Stimulated activated naive CD4-positive, alpha-beta T cell (primary cell): ENCODE measurements at places on chromosomes 6 and 20.

GRCh38 chr20:19885939-19886660, 128.0 kb downstream of the RIN2 start:
- no peak for DNase-seq

DNA sequence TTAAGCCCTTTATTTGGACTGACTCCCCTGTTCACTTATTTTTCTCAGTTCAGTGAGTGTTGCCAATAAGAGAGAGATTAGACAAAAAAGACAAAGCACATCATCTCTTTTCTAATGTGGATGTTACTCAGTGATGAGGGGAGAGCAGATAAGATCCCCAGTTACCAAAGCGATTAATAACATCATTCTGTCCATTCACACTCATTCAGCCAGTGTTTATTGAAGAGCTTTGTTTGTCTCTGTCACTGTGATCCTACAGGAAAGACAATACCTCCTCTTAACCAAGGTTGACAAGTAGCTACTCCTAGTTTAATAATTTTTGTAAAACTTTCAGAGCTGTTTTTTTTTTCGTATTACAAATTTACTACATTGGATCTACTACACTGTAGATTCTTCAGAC, 163.0 kb downstream of the EYA4 start:
- DNase-seq = no peak

GRCh38 chr20:53495398-53496092, 98.1 kb downstream of the ZNF217 start:
- no peak for DNase-seq

GRCh38 chr6:1615151-1615852, 5.6 kb downstream of the FOXC1 start:
- no peak for DNase-seq

DNA sequence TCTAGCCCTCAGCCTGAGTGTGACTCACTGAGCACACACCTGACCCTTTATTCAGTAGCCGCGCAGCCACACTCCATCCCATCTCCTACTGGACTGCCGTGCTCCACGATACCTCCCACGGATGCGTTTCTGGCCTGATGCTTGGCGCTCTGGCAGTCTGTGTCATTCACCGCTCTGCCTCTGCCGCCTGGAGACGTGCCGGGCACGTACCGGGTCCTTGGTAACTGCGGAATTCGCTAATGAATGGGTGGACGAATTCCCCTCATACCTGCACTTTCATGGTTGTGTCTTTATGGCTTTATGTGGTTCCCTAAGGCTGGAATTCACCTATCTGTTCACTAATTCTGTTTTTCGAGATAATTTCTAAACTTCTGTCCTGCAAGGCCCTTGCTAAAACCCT, 405.7 kb downstream of the QKI start:
- DNase-seq = no peak

DNA sequence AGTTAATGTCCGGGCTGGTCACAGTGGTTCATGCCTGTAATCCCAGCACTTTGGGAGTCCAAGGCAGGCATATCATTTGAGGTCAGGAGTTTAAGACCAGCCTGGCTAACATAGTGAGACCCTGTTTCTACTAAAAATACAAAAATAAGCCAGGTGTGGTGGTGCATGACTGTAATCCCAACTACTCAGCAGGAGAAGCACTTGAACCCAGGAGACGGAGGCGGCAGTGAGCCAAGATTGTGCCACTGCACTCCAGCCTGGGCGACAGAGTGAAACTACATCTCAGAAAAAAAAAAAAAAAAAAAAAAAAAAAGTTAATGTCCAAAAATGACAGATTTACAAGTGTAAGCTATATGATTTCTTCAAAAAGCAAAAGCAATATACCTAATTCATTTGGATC, 124.9 kb downstream of the CCDC170 start:
- no peak for DNase-seq

DNA sequence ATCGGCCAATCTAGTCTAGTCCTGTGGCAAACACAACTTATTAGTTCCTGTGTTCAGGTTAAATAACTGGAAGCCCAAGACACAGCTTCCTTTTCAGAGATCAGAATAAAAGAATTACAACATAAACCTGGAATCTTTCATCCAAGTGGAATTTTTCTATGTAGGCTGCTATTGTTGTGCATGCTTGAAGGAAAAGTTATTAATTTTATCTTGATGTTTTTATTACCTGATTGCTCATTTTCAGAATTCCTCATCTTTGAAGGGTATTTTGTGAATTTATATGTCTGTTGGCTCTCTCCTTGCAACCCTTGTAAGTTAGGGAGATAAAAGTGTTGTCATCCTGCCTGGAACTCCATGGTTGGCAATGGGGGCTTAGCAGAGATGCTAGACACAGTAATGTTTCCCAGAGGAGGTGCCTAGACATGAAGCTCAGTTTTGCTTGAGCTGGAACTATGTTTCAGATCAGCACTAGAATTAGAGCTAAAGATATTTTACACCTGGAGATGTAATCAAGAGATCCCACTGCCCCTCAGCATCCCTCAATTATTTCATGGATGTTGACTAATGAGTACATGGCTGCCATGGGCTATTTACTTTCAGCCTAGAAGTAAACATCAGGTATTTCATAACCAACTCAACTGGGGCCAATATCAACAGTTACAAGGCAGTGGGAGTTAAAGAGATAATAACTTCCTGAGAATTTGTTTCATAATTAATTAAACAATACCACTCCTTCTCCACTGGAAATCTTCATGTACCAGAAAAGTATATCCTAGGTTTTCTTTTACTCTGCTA, 367.0 kb upstream of the MARCKS start:
- DNase-seq = no peak

DNA sequence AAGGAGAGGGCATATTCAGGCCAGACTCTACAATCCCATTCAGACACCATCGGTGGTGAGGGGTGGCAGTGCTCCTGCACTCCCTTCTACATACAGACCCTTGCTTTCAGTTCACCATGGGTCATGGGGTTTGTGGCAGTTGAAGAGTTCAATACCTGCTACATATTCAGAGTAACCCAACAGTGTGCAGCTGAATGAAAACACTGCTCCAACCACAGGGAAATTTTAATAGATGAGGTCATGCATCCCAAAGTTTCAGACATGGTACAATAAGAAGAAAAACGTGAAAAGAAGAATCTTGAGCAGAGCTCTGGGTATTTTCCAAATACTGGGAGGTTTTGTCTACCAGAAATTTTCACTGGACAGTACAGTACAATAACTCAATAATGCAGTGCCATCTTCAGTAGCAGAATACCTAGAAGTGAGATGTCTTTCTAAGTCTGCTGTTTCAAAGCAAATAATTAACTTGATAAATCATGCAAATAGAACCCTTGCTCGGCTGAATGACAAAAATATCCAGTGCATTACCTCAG, 162.1 kb downstream of the PTPRK start:
- no peak for DNase-seq

- DNase-seq = no peak
These were observed 62.7 kb downstream of the LRRC1 start for GRCh38 chr6:53857318-53858094.

DNA sequence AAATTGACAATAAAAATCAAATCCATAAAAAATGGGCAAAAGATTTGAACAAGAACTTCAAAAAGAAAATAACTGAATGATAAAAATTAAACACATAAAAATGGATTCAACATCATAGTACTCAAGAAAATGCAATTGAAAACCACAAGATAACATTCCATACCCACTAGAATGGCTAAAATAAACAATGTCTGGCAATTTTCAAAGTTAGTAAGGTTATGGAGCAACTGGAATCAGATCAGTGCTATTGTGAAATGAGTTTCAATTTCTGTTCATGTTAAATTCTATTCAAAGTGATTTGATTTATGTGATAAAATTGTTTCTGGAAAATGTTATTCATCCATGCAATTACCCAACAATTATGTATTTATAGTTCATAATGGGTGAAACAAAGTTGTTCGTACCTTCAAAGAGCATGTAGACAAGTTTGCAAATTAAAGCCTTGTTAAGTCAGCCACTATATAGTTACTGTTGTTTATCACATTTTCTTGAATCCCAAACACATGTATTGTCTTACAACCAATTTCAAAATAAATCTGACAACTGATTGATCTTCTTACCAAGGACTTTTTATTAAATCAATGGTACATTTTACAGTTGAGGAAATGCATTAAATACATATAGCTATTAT, 151.5 kb upstream of the CENPW start:
- DNase-seq = no peak

- DNase-seq = no peak
These were observed 155.0 kb upstream of the CITED2 start for GRCh38 chr6:139529420-139529819.

- no peak for DNase-seq
These were observed 15.7 kb downstream of the PAQR8 start for GRCh38 chr6:52377538-52378221.

- DNase-seq = no peak
These were observed 445.4 kb upstream of the DEFB115 start for GRCh38 chr20:30811885-30812671.

GRCh38 chr20:13718171-13718570, 66.5 kb downstream of the ESF1 start:
- no peak for DNase-seq

DNA sequence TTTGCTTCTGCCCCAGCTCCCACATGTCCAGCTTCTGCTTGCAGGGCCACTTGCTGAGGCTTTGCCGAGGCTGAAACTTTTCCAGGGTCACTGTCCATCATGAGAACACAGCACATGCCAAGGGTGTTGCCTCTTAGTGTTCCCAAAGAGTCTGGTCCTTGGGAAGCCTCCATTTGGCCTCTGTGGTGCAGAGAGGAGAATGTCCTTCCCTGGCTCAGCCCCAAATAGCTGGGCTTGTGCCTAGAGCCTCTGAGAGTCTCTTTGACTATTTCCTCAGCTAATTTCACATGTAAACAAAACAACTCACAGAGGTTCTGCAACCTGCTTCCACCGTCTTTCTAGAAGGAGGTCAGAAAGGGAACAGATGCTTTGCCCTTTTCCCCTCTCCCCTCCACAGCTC, 40.4 kb upstream of the RAB23 start:
- DNase-seq = no peak

DNA sequence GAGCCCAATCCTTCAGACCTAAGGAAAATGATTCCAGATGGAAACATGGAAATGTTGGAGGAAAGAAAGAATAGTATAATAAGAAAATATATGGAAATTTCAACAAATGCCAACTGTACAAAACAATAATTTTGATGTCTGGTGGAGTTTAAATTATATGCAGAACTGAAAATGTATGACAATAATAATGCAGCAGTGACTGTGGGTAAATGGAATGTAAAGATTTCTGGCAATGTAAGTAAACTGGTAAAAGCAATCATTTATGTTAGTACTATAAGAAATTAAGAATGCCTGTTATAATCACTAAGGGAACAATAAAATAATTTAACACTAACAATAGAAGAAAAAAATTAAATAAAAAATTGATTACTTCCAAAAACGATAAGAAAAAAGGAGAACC, 89.0 kb downstream of the EDN1 start:
- DNase-seq = no peak

DNA sequence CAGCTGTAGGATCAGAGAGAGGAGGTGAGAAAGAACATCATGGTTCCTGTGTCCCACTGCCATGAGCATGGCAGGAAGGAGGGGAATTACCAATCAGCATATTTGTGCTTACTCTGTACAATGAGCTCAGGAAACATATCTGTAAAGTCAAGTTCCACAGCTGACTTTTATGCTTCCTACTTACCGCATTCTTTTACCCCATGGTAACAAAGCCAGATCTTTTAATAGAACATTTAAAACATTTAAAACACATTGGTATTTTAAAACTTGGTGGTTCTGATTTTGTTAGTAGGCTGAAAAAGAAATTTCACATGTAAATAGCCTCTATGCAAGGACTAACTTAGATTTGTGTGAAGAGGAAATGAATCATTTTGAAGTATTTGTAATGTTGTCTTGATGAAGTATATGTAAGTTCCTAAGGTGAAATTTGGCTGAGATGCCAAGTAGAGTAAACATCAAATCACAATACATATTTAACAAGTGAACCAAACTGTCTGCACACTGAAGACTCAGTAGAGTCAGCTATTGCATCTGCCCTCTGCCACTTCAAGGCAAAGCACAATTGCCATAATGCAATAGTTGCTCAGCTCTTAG, 114.7 kb downstream of the GJA10 start:
- DNase-seq = no peak

GRCh38 chr6:72976484-72976883, 248.8 kb downstream of the KHDC1L start:
- DNase-seq = no peak

- DNase-seq = no peak
These were observed 41.4 kb downstream of the KIZ start for GRCh38 chr20:21167261-21167660.

GRCh38 chr20:62405108-62405980, 1.7 kb downstream of the CABLES2 start:
- DNase-seq = no peak

DNA sequence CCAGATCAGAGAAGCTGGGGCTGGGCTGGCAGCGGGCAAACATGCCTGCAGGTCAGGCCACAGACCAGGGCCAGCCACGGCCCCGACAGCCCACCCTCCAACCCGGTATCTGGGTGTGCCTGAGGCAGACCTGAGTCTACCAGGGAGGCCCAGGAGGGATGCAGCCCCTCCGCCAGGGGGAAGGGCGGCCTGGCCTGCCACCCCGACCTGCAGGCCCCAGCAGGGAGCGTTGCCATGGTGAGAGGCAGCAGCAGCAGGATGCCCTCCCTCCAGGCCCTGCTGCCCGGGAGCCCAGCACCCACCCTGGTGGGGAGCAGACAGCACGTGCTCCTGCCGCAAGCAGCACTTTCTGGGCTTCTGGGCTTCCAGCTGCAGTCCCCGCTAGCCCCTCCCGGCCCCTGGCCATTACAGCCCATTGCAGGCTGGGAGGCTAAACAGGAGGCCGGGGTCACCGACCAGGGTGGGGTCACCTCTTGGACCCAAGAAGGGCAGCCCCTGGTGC, 3.8 kb upstream of the EEF1A2 start:
- DNase-seq = no peak

DNA sequence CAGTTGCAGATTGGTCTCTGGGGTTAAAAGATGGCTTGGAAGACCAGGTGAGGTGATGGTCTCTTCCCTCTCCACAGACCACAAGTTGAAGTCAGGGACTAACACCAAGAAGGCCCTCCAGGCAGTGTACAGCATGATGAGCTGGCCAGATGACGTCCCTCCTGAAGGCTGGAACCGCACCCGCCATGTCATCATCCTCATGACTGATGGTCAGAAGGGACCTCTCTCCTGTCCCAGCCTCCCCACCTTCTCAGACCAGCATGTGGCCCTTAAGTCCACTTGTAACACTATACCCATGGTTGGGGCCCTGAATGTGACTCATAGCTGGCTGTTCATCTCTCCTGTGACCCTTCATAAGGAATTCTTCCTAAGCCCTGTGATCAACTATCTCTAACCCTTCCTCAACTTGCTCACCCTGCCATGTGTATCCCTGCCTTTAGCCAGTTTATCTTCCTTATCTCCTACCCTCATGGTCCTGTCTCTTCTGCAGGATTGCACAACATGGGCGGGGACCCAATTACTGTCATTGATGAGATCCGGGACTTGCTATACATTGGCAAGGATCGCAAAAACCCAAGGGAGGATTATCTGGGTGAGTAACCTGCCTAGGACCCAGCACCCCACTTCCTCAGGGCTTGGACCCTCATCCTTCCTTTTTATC, 3.0 kb downstream of the CFB start:
- no peak for DNase-seq

GRCh38 chr6:102553214-102553613, 1159.7 kb downstream of the GRIK2 start:
- DNase-seq = no peak
